Stimulated activated CD4-positive, alpha-beta T cell treated with anti-CD3 and anti-CD28 coated beads, Interleukin-2, amount 100 ng/mL, for 24 hours (primary cell): ENCODE measurements at places on chromosomes 2 and 18.

- DNase-seq, result no peak
Measured at GRCh38 chr2:175012516-175012915, 7.3 kb upstream of the CHN1 start.

DNA sequence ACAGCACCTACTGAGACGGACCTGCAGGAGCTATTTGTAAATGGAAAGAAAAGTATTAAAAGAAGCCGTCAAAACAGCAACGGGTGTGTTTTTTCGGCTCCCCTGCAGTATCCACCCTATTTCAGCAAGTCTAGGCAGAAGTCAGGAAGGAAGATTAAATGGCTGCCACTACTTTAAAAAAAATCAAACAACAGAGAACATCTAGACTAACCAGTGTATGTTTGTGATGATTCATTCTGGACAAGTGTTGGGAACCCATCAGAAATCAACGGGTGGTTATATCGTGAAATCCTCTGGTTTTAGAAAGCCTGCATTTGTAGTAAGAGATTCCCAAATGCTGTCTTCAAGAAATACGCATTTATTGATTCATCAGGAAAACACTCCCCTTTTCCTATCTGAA lies 9.0 kb downstream of the PMAIP1 start:
- no peak for DNase-seq

- DNase-seq, result no peak
Measured at GRCh38 chr18:427005-427404, 73.5 kb downstream of the COLEC12 start.

- no peak for DNase-seq
Measured at GRCh38 chr18:61935362-61935761, 42.6 kb upstream of the RNF152 start.

- DNase-seq, result no peak
Measured at GRCh38 chr2:23637011-23637778, 252.2 kb downstream of the KLHL29 start.

- no peak for DNase-seq
Measured at GRCh38 chr2:159151198-159152127, 135.0 kb downstream of the WDSUB1 start.

DNA sequence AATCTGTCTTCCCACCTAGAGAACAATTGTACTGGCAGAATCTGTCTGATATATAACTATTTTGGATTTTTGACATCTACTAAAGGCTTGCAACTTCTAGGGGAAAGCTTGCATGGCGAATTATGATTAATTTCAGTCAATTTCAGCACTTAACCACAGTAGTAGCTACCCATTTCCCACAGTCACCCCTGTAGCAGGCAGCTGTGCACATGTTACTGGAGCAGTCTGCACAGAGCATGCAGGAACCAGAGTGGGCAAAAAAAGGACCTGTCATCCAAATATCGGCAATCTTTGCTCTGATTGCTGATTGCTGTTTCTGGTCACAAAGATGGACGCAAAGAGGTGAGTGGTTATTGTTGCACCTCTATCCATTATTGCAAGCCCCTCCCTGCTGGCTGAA lies 473.3 kb downstream of the SPAG16 start:
- DNase-seq, result no peak

DNA sequence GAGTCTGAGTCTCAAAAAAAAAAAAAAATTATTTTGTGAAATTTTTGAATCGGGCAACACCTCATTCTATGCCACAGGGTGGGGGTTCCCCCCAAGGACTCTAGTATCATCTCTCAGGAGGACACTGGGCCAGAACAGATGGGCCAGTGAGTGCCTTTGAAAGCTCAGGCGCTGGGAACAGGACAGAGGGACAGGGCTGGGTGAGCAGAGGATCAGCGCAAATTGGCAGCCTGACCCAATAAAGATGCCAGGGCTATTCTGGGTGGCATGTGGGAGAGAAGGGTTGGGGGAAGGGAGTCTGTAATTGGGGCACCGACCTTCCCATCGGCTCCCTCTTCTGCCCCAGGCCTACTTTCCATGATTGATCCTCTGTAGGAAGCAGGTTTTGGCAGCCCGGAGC lies 44.0 kb downstream of the KIF3C start:
- no peak for DNase-seq

GRCh38 chr2:72638600-72639211 lies 187.1 kb downstream of the EXOC6B start:
- DNase-seq, result no peak

DNA sequence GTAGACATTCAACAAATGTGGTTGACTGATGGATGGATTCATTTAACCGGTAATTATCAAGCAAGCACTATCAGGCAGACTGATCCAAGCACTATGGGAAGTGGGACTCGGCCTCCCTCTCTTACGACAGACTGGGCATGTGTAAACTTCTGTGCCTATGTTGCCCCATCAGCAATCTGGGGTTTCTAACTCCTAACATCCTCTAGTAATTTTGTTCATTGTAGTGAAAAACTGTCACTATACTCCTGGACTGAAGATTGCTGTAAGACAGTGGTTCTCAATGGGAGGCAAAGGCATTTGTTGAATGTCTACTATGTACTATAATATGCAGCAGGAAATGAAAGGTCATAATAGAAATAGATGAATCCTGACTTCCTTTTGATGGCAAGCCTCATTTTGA lies 51.2 kb upstream of the CREB1 start:
- DNase-seq, result no peak

DNA sequence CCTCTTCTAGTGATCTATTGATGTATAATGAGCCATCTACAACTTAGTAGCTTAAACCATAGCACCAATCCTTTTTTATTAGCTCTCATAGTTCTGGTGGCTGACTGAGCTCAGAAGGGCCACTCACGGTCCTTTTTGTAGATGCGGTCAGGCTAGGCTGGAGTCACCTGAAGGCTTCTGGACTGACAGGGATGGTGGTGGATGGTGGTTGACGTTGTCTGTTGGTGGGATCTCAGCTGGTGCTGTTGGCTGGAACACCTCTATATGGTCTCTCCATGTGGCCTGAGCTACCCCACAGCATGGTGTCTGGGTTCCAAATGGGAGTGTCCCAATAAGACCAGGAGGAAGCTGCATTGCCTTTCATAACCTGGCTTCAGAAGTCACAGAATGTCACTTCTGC lies 68.0 kb downstream of the BCL2L11 start:
- DNase-seq, result peak; percentile 2
